ENCODE measurements at places on chromosomes 1 and 21.
A peak's percentile ranks its signal among the peaks of the same experiment; 100 is the strongest.

GRCh38 chr1:156393095-156393494, 24.1 kb downstream of the RHBG start:
- DNase-seq, result no peak

DNA sequence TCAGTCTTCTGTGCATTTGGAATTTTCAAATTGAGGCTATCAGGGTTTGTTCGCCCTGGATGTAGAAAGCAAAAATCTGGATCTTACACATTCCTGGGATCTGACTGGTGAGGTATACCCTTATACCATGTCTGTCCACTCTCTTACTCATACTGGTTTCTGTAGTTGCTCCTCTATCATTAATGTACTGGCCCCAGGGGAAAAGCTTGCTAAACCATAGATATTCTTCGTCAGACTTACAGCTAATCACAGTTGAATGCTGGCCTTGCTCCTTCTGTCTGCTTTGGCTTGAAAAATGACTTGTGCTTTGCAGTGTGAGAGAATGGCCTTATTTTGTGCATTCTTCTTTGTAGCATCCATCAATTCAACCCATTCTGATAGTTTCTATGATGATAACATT, 30.5 kb downstream of the TBCE start:
- DNase-seq, result peak; percentile 94

DNA sequence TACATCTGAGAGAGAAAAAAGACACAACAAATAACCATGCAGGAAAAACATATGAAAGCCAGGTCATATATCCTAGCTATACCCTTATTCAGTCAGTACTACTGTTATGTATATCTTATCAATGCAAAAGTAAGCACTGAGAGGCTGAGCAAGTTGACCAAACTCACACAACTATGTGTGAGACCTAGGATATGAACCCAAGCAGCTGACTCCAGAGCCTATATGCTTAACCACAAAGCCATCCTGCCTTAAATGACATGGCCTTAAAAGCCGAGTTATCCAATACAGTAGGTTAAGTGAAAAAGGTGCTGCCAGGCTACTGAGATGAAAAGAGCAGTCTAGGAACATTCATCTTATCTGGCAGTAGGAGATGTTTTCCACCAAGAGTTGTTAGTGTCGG, 151.6 kb downstream of the RERE start:
- no peak for DNase-seq

DNA sequence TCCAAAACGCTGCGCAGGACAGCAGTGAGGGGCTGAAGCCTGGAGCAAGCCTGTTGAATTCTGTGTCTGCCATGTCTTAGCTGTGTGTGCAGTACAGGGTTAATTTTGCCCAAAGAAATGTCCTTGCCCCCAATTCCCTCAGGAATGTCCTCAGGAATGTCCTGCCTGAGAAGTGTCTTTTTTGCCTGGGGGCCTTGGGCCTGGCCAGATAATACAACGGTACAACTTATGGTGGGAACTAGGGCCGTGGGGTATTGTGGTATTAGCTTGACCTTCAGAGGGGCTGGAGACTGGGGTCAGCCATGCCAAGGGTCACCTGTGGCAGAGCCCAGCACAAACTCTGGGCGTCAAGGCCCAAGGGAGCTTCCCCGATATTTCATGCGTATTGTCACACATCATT, 107.7 kb downstream of the AJAP1 start:
- DNase-seq, result no peak

DNA sequence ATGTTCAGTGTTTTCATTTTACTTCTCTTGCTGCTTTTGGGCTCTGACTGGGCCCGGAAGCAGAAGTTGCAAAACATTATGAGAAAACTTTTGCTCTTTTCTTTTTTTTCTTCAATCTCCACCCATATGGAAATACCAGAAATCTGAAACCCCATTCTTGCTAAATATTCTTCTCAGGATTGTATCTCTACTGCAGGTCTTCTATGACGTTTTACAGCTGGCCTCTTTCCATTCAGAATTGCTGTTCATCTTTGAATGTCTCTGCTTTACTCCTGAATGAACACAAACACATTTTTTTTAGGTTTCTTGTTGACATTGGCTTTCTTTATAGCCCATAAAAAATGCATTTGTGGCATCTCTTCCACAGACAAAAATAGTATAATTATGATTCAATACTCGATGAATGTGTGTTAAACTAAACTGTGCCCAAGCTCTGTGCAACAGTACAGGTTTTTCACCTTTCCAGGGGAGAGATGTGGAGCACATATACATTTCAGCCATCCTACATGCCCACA, 18.8 kb downstream of the PTPRC start:
- DNase-seq, result peak; percentile 75

DNA sequence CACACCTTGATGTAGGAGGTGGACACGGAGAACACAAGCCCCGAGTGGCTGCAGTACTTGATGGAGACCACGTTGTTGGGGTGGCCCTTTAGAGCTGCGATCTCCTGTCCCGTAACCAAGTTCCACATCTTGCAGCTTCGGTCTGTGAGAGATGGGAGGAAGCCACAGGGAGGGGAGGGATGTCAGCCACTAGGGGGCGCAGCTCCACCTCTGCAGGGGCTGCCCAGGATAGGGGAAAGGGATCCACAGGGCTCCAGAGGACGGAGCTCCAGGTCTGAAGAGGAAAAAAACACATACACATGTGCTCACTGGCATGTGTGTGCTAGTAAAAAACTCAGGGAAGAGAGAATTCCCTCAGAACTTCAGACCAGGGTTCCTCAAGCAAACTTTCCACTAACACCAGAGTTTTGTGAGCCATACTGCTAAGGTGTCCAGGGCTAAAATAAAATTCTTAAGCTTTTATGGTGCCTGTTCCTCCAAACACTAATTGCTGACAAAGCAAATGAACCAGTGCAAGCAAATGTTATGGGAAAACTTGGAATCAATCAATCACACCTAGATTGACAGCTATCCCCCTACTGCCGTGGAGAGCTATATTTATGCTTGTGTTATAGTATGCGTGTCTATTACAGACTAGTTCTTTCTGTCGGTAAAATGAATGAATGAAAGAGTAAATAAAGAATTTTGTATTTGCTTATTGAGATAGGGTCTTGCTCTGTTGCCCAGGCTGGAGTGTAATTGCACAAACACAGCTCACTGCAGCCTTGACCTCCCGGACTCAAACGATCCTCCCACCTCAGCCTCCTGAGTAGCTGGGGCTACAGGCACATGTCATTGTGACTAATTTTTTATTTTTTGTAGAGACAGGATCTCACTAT, 43.7 kb downstream of the KIF21B start:
- DNase-seq, result peak; percentile 66

GRCh38 chr1:85201340-85202091, 700 bp upstream of the SYDE2 start:
- peak; percentile 68 for DNase-seq

- no peak for DNase-seq
These were observed 4.9 kb upstream of the STMN1 start for GRCh38 chr1:25911162-25911561.

DNA sequence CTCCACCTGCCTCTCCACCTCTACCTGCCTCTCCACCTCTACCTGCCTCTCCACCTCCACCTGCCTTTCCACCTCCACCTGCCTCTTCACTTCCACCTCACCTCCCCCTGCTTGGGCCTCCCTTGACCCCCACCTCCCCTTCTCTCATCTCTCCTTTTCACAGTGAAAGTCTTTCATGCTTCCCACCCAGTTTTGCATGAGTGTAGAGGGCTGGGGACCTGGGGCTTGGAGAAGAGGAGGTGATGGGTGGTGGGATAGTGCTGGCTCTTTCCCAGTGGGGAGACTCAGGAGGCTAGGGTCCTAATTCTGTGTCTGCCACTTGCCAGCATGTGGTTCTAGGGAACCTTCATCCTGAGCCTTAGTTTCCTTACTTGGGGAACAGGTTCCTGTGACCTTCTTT, 316.2 kb upstream of the C1orf174 start:
- DNase-seq, result no peak
